ENCODE measurements at places on chromosomes 2 and 18.

- DNase-seq, result no peak
These were observed 19.8 kb upstream of the ATOH8 start for GRCh38 chr2:85734015-85734414.

DNA sequence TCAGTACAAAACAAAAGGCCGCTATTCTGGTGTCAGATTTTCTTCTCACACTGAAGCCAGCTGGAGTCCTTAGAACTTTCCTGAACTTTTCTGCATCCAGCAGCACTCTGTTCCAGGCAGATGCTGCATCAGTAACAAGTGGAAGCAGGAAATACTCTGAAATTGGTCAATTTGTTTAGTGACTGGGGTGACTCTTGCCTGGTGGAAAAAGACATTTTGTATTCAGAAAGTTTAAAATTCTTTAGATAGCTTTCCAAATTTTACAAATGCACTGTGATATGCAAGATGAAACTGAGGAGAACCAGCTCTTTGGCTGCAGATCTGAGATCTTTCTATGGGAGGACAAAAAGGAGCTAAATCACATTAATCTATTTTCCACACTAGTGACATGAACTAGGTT lies 385.7 kb downstream of the NRXN1 start:
- DNase-seq, result no peak

DNA sequence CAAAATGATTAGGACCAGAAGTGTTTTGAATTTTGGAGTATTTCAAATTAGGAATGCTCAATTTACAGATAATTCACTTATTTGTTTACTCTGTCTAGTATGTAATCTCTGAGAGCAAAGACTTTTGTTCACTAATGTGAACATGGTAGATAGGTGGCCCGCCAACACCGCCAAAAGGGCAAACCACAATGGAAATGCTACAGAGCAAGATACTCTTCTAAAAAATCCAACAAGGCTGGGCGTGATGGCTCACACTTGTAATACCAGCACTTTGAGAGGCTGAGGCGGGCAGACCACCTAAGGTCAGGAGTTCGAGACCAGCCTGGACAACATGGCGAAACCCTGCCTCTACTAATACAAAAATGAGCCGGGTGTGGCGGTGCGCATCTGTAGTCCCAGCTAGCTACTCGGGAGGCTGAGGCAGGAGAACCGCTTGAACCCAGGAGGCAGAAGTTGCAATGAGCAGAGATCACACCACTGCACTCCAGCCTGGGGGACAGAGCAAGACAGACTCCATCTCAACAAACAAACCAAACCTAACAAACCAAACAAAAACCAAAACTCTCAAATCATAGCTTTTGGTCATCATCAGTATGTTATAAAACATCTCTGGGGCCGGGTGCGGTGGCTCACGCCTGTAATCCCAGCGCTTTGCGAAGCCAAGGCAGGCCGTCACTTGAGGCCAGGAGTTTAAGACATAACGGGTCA lies 2.4 kb downstream of the CCT4 start:
- no peak for DNase-seq

GRCh38 chr2:134208825-134209224 lies 45.0 kb upstream of the MGAT5 start:
- no peak for DNase-seq

- no peak for DNase-seq
These were observed 86.4 kb downstream of the TCF4 start for GRCh38 chr18:55501579-55501978.

- no peak for DNase-seq
These were observed 114.0 kb downstream of the CYP26B1 start for GRCh38 chr2:72033636-72034035.

DNA sequence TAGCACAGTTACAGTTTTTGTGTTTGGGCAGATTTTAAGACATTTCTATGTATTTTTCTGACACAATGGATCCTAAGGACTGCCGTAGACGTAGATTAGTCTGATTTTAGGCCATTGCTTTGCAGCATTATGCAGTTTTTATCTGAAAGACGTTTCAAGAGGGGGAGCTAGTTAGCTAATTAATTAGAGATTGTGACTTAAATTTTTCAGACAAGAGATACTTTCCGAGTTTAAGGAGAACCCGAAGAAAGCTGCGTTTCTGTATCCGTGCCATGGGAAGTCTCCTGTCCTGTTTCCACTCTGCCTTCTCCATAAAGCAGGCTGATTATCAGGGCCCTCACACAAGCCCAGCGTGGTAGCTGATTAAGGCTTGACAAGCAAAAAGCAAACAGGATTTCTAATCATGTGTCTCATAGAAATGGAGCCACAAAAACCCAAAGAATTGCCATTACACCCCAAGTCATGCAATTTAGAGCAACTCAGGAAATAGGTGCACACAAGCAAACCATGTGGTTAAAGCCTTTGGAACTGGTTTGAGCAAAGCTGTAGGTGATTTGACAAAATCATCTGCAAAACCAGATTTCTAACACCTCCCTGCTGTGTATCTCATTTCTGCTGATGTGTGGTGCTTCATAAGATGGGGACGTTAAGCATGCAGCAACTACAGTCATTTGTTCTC lies 808.1 kb downstream of the RNF144A start:
- DNase-seq, result no peak

- no peak for DNase-seq
These were observed 18.9 kb upstream of the STAT4 start for GRCh38 chr2:191169456-191170300.

DNA sequence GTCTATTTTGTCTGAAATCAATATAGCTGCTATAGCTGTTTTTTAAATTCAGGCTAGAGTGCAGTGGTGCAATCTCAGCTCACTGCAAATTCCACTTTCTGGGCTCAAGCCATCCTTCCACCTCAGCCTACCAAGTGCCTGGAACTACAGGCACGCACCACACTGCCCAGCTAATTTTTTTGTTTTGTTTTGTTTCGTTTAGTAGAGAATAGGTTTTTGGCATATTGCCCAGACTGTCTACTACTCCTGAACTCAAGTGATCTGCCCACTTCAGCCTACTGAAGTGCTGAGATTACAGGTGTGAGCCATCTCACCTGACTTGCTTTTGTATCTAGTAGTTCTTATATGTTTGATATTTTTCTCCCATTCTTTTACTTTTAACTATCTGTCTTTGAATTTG lies 259.7 kb downstream of the CDH19 start:
- DNase-seq, result no peak

DNA sequence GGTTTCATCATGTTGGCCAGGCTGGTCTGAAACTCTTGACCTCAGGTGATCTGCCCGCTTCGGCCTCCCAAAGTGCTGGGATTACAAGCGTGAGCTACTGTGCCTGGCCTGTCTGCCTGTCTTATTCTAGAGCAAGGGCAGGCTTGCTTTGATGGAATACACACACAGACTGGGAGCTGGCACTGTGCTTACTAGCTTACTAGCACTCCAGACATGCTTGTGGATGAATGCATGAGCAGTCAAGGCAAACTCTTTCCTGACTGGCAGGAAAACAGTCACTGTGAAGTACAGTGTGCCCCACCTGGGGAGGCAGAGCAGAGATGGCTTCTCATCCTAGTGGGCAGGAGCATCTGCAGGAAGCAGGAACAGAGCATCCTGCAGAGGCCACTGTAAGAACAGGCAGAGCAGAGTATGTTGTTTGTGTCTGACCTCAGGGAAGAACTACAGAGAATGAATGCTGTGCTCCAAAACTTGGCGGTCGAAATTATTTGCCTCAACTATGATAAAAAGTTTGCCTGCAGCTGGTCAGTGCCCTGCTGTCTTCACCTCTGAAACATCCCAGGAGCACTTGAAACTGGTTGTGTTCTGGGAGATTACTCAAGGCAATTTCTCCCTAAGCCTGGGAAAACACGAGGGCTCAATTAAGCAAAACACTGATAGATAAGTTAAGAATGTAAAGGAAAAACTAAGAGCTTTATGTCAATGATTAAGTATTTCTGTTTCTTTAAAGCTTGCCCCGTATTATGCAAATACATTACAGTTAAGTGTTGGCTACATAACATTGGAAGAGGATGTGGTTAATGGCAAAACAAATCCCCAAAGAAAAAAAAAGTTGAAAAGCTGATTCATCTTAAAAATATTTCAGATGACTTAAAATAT lies 102.4 kb downstream of the VAPA start:
- no peak for DNase-seq

DNA sequence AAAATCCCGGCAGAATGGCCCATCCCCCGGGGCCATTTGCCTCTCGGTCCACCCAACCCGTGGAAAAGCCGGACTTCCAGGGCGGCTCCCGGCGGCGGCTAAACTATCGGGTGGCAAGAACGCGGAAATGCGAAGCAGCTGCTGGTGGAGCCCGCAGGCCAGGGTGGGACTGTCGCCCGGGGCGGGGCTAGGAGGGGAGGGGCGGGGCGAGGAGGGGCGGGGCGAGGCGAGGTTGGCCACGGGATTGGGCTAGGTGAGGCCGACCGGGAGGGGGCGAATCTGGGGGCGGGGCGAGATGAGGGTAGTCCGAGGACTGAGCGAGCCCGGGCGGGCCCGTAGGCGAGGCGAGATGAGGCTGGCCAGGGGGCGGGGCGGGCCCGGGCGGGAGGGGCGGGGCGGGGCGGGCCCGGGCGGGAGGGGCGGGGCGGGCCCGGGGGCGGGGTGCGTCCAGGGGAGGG lies 315 bp upstream of the SLC66A3 start:
- peak; percentile 96 for DNase-seq

DNA sequence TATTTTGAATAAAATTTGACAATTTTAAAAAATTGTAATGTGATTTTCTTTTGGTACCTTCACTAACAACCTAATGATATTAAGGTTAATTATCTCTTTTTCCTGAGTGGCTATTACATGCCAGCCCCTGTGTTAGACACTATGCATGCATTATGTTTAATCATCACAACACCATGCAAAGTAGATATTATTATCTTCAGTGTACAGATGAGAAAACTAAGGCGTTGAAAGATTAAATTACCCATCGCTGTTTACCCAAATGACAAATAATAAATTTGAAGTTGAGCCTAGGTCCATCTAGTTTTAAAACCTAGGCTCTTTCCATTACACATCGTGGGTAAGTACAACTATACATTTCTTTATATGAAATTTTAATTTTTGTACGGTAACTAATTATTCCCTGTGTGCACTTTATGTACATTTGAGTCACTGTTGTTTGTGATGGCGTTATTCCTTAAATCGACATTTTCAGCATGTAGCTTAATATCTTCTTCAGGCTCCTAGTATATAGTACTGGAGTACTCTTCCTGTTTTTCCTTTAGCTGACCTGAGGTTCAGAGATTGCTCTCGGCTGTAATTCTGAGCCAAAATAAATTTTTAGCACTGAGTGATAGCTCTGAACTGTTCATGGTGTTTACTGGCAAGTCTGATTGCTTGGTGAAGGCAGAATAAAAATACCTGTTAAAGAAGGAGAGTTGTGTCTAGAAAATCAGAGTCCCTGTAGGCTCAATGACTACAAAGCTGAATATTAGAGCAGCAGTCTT lies 13.9 kb upstream of the MBD2 start:
- DNase-seq, result no peak

GRCh38 chr2:219650426-219651248 lies 23.2 kb downstream of the SLC4A3 start:
- no peak for DNase-seq

DNA sequence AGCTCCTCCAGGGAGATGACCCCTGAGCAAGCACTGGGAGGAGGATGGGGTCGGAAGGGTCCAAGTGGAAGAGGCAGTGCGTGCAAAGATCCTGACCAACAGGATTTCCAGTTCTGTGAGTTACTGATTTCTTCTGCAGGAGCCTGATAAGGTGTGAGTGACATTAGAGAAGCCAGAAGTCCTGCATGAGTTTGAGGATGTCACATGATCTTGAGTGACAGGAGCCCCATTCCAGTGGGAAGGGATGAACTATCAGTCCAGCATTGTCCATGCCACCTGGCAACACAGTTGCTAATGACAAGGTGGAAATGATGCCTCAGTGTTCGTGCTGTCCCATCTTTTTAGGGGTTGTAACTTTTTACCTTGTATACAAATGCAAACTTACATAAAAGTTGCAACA lies 285.1 kb upstream of the HDAC4 start:
- DNase-seq, result no peak

- no peak for DNase-seq
These were observed 3.8 kb upstream of the LTBP1 start for GRCh38 chr2:32942793-32943485.

DNA sequence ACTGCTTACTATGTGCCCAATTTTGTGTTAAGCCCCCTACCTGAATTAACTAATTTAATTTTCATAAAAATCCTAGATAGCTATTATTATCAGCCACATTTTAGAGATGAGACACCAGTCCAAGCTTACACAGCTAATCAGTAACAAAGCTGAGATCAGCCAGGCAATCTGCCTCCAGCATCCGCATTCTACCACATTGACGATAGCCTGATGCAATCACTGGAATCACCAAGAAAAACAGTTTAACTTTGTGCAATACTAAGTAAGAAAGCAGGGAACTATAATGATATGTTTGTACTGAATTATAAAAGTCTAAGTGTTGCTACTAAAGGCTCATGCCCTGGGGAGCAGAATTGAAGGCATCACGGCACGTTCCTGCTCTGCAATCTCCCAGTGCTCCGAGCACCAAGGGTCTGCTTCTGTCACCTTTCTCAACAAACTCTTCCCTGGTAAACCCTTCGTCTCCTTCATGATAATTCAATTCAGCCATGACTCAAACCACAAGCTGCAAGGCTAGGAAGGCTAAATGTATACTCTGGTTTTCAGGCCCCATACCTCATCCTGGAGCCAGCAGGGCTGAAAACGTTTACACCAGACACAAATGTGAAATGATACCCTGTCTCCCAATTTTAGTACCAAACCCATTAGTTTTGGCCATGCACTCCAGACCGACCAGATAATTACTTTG lies 19.4 kb downstream of the KANSL3 start:
- DNase-seq, result no peak

DNA sequence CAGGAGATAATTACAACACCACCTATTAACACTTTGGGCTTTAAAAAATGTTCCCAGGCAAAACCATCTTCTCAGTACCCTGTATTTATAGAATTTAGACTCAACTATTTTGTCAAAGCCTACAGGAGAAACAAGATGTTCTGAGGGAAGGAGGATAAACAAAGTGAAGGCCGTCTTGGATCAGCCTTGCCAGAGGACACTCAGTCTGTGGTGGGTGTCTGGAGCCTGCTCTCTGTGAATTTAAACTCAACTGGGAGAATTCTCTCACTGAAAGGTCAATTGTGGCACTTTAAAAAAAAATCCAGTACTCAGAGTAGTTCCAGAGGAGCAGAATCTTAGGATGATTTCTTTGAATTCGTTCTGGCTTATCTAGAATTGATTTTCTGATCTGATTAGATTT lies 28.4 kb upstream of the SLC1A4 start:
- no peak for DNase-seq

DNA sequence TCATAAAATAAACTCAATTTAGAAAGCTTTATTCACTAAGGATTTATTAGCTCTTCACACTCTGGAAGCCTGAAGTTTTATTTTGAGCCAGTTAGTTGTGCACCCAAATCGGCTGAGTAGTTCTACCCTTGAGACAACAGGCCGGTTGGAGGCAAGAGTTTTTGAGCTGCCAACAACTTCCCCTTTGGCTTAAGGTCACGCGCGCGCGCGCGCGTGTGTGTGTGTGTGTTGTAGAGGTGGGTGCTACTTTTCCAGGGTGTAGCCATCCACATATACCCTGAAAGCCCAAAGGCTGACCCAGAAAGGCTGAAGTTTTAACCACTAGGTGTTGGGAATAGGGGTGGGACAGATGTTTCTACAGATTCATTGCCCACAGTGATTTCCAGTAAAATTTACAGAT lies 150.2 kb upstream of the LHCGR start:
- DNase-seq, result no peak
